ENCODE measurements at places on chromosomes 6 and 20.

GRCh38 chr6:38184585-38185080 lies 365.1 kb downstream of the ZFAND3 start:
- no peak for DNase-seq

GRCh38 chr20:10774357-10774943 lies 100.7 kb upstream of the JAG1 start:
- DNase-seq = no peak

DNA sequence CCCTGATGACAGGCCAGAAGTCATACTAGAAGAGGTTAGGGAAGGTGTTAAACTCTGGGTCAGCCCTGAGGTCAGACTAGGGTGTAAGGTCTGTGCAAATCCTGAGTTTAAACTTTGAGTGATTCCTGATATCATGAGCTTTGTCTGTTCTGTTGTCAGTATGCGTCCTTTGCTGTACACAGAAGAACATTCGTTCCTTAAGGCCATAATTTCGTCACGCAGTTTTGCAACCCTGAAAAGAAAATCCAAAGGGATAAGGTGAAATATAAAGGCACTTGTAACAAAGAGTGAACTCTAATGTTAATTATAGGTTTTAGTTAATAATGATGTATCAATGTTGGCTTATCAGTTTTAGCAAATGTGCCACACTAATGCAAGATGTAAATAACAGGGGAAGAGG lies 2.3 kb downstream of the DST start:
- DNase-seq = no peak

DNA sequence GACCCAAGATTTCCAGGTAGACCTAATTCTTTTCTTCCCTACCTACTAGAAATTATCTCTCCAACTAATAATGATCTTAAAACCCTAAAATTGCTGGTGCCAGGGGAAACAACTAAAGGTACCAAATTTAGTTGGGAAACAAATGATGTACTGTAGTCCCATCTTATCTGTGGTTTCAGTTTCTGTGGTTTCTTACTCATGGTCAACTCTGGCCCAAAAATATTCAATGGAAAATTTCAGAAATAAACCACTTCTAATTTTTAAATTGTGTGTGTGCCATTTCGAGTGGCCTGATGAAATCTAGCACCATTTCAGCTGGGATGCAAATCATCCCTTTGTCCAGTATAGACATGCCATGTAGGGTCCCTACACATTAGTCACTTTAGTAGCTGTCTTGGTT lies 475.2 kb upstream of the EPHA7 start:
- DNase-seq = no peak

DNA sequence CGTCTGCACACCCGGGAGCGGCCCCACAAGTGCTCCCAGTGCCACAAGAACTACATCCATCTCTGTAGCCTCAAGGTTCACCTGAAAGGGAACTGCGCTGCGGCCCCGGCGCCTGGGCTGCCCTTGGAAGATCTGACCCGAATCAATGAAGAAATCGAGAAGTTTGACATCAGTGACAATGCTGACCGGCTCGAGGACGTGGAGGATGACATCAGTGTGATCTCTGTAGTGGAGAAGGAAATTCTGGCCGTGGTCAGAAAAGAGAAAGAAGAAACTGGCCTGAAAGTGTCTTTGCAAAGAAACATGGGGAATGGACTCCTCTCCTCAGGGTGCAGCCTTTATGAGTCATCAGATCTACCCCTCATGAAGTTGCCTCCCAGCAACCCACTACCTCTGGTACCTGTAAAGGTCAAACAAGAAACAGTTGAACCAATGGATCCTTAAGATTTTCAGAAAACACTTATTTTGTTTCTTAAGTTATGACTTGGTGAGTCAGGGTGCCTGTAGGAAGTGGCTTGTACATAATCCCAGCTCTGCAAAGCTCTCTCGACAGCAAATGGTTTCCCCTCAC lies 21.0 kb downstream of the PRDM1 start:
- DNase-seq = no peak

DNA sequence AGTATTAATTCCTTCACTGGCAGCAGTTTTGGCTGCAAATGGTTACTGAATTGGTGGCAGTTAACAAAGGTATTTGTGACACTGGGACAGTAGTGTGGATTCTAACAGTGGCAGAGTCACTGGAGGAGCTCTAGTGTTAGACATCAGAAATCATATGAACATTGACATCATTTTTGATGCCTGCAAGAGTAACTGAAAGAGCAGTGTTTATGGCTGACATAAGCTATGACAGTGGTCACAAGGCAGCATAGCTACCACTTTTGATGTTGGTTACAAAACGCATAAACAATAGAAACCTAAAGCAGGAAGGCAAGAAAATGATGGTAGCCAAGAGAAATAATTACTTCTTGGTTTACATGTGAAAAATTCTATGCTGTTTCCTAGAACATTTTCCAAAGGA lies 326.7 kb upstream of the MAN1A1 start:
- DNase-seq = no peak

- DNase-seq = no peak
Observed at GRCh38 chr6:6826095-6826901, 237.8 kb downstream of the LY86 start.

DNA sequence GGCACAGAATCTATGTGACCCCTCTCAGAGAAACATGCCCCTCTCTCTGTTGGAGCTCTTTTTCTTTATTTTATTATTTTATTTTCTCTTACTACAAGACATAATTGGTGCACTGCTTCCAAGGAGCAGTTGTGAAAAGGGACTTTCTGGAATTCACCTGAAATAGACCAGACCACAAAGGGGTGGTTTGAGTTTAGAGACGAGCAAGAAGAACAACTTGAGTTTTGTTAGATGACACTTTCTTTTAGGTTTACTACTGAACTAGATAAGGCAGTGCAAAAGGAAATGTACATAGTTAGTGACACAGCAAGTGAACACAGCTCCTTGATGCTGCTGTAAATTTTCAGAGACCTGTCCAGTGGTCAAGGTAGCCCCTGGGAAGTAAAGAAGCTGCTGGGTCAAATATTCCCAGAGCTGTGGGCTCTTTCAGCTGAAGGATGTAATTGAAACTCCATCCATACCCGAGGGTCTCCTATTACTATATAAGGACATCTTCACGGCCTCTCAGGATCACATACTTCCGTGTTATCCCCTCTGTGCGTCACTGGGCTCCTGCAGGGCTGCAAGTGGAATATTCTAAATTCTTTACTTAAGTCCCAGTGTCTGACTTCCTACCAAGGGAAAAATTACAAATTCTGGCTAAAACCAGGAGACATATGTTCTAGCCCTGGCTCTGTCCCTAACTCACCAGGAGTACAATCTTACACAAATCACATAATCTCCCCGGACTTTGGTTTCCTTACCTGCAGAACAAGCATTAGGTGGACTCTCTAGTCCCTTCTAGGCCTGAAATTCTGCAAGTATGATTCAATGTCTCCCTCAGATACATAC lies 69.1 kb upstream of the ADTRP start:
- no peak for DNase-seq

GRCh38 chr6:747028-747427 lies 54.1 kb upstream of the EXOC2 start:
- no peak for DNase-seq

- DNase-seq = no peak
Observed at GRCh38 chr6:35343092-35343834, 905 bp downstream of the PPARD start.

- DNase-seq = no peak
Observed at GRCh38 chr20:10465135-10465534, 30.0 kb downstream of the SLX4IP start.
